Psoas muscle (tissue), 8 donors: ENCODE measurements at places on chromosomes 6 and 20. TPM values are rescaled to one million over a fixed set of nuclear protein-coding genes. Genes with fewer than 3 reads are reported as not detected.

DNA sequence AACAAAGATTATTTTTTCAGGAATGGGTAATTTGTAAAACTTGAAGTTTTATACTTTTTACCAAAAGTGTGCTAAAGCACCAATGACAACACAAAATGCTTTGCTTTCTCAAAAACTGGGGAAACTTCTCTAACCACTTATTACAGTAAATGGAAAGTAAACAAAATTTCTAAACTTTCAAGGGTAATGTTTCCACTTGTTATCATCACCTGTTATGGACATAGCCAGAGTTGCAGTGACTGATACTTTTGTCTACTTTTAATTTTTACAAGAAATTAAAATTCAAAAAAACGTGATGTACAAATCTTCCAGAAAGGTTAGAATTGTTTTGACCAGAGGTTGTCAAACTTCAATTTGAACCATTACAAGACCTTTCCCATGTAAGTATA, 99.9 kb downstream of the JAG1 start:
- H3K27me3 ChIP-seq: no peaks in the 10 kb centered on the region
- no peaks in the 10 kb centered on the region for H3K4me1 ChIP-seq
- no peaks in the 10 kb centered on the region for H3K36me3 ChIP-seq
- no peak overlapping the region for H3K27ac ChIP-seq
- H3K4me3 ChIP-seq: no peak overlapping the region
- no peak for DNase-seq

GRCh38 chr6:27251112-27251605, 3.7 kb downstream of the PRSS16 start:
- no peaks in the 10 kb centered on the region for H3K36me3 ChIP-seq
- peak overlapping the region; percentile 61 for H3K4me3 ChIP-seq
- H3K27ac ChIP-seq: no peak overlapping the region
- DNase-seq: peak; percentile 29

- H3K4me3 ChIP-seq: no peak overlapping the region
- no peaks in the 10 kb centered on the region for H3K27me3 ChIP-seq
- no peak overlapping the region for H3K27ac ChIP-seq
- H3K36me3 ChIP-seq: no peaks in the 10 kb centered on the region
Measured at GRCh38 chr6:54286141-54286540, 22.1 kb upstream of the TINAG start.

GRCh38 chr6:139152088-139152891, 17.4 kb downstream of the HECA start:
- H3K36me3 ChIP-seq: no peaks in the 10 kb centered on the region
- H3K4me1 ChIP-seq: peaks cover 74% of the 10 kb centered on the region
- H3K4me3 ChIP-seq: no peak overlapping the region
- no peaks in the 10 kb centered on the region for H3K27me3 ChIP-seq
- no peak overlapping the region for H3K27ac ChIP-seq

GRCh38 chr6:158751921-158752320, 67.2 kb downstream of the EZR start:
- no peak overlapping the region for H3K4me3 ChIP-seq
- H3K27ac ChIP-seq: no peak overlapping the region
- H3K36me3 ChIP-seq: no peaks in the 10 kb centered on the region
- DNase-seq: no peak
- H3K27me3 ChIP-seq: no peaks in the 10 kb centered on the region
- no peaks in the 10 kb centered on the region for H3K4me1 ChIP-seq

DNA sequence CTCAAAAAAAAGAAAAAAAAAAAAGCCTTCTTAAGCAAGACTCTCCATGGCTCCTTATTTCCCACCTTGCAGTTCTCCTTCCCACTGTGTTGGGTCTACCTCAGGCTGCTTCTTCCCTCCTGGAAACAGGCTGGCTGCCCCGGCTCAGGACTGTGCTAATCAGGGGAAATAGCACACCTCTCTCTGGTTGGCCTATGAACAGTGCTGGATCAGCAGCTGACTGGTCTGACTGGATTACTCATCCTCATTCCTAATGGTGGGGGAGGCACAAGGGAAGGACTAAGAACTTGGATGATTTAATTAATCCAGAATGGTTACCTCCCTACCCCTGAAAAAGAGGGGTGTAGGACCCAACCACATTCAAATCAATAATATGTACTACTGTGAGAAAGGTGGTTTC, 3.9 kb upstream of the SRSF3 start:
- no peak overlapping the region for H3K4me3 ChIP-seq
- H3K4me1 ChIP-seq: peaks cover 6% of the 10 kb centered on the region
- H3K27ac ChIP-seq: no peak overlapping the region
- H3K27me3 ChIP-seq: no peaks in the 10 kb centered on the region
- no peak for DNase-seq

DNA sequence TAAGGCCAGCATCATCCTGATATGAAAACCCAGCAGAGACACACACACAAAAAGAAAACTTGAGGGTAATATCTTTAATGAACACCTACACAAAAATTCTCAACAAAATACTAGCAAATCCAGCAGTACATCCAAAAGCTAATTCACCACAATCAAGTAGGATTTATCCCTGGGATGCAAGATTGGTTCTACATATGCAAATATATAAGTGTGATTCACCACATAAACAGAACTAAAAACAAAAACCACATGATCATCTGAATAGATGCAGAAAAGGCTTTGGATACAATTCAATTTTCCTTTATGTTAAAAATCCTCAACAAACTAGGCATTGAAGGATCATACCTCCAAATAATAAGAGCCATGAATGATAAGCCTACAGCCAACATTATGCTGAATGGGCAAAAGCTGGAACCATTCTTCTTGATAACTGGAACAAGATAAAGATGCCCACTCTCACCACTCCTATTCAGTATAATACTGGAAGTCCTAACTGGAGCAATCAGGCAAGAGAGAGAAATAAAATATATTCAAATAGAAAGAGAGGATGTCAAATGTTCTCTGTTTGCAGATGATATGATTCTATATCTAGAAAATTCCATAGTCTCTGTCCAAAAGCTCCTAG, 33.9 kb upstream of the CLVS2 start:
- DNase-seq: no peak
- no peak overlapping the region for H3K4me3 ChIP-seq
- no peak overlapping the region for H3K27ac ChIP-seq
- H3K4me1 ChIP-seq: no peaks in the 10 kb centered on the region

DNA sequence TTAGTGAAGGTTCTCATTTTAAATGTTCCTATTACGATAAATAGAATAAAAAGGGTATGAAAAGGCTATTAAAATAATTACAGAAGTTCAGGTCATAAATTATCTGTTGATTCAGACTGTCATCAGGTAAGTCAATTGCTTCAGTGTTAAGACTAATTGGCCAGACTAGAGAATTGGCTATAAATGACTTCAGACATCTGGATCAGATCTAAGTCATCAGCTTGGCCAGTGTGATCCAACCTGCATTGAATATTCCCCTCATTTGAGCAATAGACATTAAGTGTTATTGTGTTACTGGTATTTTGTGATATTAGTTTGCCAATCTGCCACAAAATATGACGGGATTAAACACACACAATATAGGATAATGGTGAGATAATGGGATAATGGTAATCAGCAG, 377.6 kb upstream of the CITED2 start:
- no peak overlapping the region for H3K27ac ChIP-seq
- H3K4me3 ChIP-seq: no peak overlapping the region
- H3K4me1 ChIP-seq: peaks cover 32% of the 10 kb centered on the region
- H3K36me3 ChIP-seq: no peaks in the 10 kb centered on the region
- H3K27me3 ChIP-seq: no peaks in the 10 kb centered on the region

DNA sequence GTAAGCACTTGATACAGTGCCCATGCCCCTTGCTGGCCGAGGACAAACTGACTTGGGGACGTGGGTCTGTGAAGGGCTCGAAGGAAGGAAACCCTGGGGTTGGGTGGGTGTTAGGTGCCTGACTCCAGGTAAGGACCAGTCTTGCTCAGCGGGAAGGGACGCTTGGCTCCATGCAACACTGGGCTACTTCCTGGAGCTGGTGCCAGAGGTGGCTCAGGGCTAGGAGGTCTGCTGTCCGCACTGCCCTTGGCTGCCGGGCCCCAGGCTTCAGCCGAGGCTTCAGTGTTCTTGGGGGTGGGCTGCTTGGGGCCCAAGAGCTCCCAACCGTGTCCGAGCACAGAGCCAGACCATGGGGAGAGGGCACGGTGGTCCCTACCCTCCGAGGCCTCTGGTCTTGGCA, 5.3 kb downstream of the GATA5 start:
- no peaks in the 10 kb centered on the region for H3K27me3 ChIP-seq
- H3K4me1 ChIP-seq: peaks cover 2% of the 10 kb centered on the region
- no peaks in the 10 kb centered on the region for H3K36me3 ChIP-seq
- no peak overlapping the region for H3K4me3 ChIP-seq
- no peak for DNase-seq

DNA sequence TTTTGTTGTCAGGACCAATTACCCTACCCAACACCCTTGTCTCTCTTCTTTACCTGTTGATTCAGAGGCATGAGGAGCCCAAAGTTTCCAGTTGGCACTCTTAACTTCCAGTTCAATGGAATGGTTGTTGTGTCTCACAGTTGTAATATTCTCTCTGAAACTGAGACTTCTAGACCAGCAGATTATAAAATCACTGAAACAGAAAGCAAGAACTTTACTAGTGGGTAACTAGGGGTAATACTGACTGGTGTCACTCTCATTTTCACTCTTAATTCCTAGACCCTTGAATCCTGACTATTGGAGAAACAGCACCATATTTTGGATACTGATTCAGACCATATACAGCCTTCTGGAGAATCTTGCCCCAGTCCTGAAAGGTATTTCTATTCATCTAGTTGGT, 140.2 kb upstream of the MMS22L start:
- H3K4me1 ChIP-seq: no peaks in the 10 kb centered on the region
- no peak overlapping the region for H3K27ac ChIP-seq
- no peaks in the 10 kb centered on the region for H3K27me3 ChIP-seq

DNA sequence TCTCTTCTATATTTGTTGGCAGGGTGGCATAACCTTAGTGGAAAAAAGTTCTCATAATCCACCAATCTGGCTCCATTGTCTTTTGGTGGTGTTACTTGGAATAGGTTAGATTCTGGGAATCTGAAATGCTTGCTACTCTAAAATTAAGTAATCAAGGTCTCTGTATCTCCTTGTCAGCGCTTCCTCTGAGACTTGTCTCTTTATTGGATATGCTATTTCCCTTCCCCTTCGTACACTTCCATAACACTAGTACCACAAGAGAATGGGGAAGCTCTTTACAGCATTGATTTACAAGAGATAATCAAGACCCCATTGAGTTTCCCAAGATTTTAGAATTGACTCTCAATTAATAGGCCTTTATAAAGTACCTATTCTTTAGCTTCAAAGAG, 280.2 kb downstream of the ADGB start:
- no peak overlapping the region for H3K27ac ChIP-seq
- no peaks in the 10 kb centered on the region for H3K27me3 ChIP-seq
- DNase-seq: no peak
- peaks cover 8% of the 10 kb centered on the region for H3K4me1 ChIP-seq
- no peaks in the 10 kb centered on the region for H3K36me3 ChIP-seq

FITM2 gene
- 4.5 TPM for polyA plus RNA-seq

CFAP206 gene
- 0.70 TPM for polyA plus RNA-seq
